ENCODE measurements at places on chromosomes 1 and 21.

DNA sequence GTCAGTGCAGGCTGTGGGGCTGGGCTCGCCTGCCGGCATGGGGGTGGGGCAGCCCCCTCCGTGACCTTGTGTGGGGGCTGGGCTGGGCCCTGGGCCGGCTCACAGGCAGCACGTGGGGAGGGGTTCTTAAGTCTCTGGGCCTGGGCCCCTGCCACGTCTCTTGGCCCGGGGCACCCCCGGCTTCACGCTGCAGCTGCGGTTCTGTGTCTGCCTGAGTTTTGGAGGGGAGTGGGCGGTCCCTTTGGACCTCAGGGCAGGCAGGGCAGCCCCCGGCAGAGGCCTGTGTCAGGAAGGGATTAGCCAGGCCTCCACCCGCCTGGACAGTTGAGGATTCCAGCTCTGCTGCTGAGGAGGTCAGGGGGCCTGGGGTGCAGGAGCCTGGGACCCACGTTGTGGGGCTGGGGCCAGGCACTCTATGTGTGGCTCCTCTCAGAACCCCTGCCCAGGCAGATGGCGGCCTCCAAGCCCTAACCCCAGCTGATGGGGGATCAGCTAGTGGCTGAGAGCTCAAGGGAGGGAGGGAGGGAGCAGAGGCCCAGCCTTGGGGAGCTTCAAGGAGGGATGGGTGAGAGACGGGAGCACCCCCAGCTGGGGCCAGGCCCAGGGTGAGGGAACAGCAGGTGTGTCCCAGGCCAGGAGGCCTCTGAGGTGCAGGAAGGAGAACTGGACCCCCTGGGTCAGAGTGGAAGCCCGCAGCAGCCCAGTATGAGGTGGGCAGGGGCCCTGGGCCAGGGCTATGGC, 1.8 kb upstream of the PLCH2 start:
- no peak for DNase-seq

DNA sequence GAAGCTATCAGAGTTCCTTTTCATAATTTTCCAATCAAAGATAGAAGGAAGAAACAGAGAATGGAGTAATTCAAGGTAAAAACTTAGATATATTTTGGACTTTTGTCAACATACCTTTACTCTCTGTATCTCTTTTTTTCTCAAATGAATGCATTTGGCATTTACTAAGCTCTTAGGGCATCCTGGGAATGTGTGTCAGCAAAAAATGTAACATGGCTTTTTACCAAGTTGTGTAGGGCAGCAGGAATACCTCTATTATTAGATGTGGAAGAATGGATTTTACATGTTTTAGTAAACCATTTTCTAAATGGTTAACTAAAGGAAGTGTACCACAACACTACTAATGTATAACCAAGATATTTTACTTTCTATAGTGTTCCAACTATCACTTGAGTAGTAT, 4.2 kb upstream of the COL11A1 start:
- DNase-seq = no peak

DNA sequence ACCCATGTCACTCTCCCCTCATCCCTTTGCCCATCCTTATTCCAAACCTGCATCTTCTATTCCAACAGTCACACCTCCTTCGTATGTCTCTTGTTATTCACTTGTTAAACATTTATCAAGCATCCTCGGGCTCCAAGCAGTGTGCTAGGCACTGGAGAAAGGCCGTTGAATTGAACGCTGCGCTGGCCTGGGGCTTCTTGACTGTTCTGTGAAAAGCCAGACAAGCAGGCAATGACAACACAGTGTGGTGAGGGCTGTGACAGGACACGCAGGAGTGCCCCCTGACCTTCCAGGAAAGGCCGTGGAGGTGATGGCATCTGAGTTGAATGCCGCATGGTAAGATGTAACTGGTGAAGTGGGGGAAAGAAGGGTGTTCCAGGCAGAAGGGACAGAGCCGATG, 19.2 kb downstream of the ETV3 start:
- no peak for DNase-seq

DNA sequence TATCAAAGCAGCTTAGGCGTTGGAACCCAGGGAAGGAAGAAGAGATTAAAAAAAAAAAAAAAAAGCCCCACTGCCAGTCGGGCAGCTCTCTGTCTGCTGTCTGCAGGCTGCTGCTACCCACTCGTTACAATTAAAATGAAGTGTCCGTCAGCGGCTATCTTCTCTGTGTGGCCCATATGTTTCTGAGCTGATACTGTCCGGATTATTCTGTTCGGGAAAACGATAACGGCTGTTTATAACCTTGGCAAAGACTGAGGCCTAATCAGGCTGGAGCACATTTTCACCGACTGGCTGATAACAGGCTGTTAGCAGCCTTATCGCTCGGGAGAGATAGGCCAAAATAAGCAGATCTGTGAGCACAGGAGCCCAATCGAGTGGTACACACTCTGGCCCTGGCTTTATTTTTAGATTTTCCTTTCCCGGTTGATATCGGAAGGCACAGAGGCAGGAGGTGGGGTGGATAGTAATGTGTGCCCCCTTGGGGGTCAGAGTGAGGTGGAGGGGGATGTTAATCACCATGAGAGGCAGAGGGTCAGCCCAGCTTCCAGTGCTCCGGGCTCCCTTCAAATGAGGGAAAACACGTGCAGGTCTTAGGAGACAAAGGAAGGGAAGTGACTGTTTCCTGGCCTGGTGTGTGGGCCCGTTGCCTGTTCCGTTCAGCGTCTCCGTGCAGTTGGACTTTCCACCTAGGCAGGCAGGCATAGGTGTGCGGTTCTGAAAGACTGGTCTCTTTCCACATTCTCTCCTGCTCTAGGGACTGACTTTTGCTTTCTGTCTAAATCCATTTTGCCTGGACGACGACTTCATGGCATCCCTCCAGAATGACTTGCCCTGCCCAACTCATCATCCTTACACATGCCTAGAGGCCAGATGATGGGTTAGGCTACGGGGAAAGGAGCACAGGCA, 153.4 kb downstream of the PBX1 start:
- DNase-seq = peak; percentile 58

GRCh38 chr21:42818328-42818749, 61.0 kb downstream of the WDR4 start:
- peak; percentile 36 for DNase-seq

- DNase-seq = peak; percentile 29
These were observed 20.8 kb downstream of the SCYL3 start for GRCh38 chr1:169872906-169873305.

GRCh38 chr1:24406788-24407187, 6.8 kb downstream of the STPG1 start:
- DNase-seq = no peak

DNA sequence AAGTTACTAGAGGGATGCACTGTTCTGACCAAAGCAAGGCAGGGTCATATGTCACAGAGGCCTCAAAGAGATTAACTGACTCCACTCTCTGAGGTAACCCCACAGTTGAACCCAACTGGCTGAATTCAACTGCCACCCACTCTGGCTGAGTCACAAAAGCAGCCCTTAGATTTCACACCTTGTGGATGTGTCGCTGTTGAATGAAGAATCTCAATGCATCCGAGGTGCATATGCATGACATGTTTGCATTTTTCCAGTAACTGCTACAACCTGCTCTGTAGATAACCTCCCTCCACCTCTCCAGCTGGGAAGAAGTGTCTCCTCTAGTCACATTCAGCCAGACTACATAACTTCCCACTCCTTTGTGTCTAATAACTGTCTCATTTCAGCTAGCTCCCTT, 27.9 kb upstream of the KIF21B start:
- DNase-seq = no peak

GRCh38 chr21:18460979-18461378, 57.4 kb upstream of the TMPRSS15 start:
- DNase-seq = no peak

DNA sequence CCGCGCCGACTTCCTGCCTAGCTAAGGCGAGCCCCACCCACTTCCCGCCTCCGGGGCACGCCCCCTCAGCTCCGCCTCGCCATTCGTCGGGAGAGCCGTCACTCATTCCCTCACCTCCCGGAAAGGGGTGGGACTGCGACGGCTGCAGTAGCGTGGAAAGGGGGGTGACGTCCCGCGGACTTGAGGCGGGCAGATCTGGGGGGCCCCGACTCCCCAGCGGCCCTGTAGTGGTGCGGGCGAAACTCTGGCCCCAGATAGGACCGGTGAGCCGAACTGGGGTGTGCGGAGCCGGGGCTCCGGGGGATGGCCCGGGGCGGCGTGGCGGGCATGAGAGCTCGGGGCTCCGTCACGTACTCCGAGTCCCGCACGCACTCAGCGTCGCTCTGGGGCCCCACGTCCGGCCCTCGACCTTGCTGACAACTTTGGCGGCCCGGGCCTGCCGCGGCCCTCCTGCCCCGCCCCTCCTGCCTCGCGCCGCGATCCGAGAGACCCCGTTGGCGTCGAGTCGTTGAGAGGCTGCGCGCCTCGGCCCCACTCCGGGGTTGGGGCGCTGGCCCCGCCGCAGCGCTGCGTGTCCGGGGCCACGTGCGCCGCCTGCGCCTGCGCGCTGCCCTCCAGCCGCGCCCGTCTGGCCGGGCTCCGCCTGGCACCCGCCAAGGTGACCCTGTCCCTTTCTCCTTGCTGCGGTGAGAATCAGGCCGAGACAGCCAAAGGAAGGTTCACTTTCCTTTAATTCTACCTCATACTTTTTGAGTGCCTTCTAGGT, 395 bp upstream of the ENO1 start:
- peak; percentile 97 for DNase-seq

Data from fibroblast of lung (primary cell).